ENCODE measurements at places on chromosomes 5 and 9.

DNA sequence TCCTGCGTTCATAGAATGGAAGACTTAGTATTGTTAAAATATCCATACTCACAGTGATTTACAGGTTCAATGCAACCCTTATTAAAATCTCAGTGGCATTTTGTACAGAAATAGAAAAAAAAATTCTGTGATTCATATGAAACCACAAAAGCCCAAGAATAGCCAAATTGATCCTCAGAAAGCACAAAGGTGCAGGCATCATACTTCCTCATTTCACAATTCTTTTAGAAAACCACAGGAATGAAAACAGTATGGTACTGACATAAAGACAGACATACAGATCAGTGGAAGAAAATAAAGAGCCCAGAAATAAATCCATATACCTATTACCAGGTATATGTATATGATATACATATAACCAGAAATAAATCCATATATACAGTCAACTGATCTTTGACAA is 86.8 kb upstream of the MEGF10 start:
- no peak for DNase-seq

DNA sequence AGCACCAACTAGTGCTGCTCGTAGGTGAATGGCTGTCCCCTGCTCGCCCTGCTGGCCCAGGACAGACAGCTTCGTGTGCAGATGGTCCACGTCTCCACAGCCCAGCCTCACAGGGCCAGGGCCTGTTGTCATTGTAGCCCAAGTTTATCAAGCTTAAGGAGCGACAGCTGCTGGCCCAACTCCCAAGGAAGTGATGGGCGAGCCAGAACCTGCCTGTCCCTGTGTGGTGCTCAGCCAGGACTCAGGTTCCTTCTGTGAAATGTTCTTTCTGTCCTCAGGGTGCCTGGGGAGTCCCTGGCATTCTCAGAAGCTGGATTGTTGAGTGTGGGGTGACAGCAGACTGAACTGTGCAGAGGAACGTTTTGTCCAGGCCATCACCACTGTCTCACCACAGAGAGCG is 16.4 kb downstream of the TRIP13 start:
- no peak for DNase-seq

- DNase-seq, result no peak
Measured at GRCh38 chr5:66519626-66520025, 76.6 kb upstream of the MAST4 start.

DNA sequence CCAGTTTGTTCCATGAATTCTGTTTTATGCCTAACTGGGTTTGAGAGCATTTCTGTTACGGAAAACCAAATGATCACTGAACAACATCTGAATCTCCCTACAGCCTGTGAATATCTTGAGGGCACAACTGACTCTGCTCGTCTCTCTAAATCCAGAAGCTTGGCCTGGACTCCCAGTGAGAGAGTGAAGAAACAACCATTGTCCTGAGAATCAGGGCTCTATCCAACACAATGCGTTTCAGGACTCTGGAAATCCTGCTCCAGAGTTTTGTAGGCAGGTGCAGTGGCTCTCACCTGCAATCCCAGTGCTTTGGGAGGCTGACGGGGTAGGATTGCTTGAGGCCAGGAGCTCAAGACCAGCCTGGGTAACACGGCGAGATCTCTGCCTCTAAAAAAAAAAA is 7.8 kb upstream of the MVB12B start:
- no peak for DNase-seq

GRCh38 chr5:142166754-142167153 is 58.2 kb downstream of the NDFIP1 start:
- DNase-seq, result no peak

GRCh38 chr9:71058660-71059059 is 62.8 kb downstream of the TRPM3 start:
- no peak for DNase-seq

DNA sequence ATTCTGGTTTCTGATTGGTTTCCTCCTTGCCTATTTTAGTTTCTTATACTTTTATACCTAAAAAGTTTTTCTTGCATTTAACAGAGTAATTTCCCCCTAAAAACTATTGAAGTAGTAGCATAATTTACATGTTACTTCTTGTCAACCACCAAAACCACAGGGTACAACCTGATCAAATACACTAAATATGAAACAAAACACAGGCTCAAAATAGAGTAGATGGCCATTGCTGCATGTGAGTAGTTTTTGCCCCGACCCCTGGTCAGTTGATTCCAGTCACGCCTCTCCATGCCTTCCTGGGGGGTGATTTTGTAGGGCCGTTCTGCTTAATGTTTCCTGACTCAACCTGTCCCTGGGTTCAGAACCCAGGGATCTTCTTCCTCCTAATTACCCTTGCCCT is 101.8 kb downstream of the TLE4 start:
- DNase-seq, result no peak

- no peak for DNase-seq
Measured at GRCh38 chr5:172493002-172493401, 38.7 kb upstream of the SH3PXD2B start.

GRCh38 chr5:93574491-93575305 is 6.3 kb downstream of the NR2F1-AS1 start:
- no peak for DNase-seq

- DNase-seq, result no peak
Measured at GRCh38 chr5:84028093-84028492, 307.4 kb upstream of the HAPLN1 start.

DNA sequence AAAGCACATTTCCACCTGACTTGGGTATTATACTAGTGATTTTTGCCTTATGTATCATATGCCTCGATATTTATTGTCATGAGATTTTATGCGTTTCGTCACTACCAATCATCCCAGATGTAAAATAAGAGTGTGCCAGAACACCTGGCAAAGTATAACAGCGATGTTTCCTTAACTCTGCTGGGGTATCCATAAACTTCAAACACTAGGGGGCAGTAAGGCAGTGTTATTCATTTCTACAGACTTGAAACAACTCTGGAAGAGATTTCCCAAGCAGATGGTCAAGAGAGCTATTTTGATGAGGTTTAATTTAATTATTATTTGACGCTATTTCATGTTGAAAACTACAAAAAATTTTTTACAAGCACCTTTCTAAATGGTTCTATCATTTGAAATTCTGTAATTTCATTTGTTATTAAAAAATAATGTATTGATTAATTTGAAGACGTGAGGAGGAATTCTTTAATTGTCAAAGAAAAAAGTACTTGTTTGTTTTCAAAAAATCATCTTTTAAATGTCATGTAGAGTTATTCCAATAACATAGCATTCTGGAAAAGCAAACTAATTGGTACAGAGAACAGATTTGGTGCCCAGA is 388.5 kb upstream of the CTNND2 start:
- DNase-seq, result no peak

DNA sequence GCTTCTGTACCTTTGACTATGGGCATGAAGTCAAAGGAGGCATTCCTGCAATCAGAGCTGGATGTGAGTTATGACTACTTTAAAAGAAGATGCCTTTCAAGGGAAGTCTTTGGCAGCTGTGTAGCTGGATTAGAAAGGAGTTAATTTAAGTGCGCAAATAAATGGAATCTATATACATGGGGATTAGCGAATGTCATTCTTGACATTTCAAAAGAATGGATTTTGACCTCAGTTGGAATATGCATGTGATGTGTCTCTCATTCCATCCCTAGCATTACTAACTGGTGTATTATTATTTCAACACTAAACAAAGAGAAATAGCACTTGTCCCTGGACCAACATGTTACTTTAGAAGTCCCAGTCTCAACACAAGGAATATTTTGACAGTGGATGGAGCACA is 359.6 kb upstream of the SLC24A2 start:
- DNase-seq, result no peak

- DNase-seq, result peak; percentile 76
Measured at GRCh38 chr5:32232441-32233219, 58.5 kb upstream of the GOLPH3 start.

- DNase-seq, result no peak
Measured at GRCh38 chr5:64811050-64811640, 42.4 kb downstream of the CWC27 start.

- no peak for DNase-seq
Measured at GRCh38 chr5:161420521-161420920, 126.0 kb downstream of the GABRB2 start.

DNA sequence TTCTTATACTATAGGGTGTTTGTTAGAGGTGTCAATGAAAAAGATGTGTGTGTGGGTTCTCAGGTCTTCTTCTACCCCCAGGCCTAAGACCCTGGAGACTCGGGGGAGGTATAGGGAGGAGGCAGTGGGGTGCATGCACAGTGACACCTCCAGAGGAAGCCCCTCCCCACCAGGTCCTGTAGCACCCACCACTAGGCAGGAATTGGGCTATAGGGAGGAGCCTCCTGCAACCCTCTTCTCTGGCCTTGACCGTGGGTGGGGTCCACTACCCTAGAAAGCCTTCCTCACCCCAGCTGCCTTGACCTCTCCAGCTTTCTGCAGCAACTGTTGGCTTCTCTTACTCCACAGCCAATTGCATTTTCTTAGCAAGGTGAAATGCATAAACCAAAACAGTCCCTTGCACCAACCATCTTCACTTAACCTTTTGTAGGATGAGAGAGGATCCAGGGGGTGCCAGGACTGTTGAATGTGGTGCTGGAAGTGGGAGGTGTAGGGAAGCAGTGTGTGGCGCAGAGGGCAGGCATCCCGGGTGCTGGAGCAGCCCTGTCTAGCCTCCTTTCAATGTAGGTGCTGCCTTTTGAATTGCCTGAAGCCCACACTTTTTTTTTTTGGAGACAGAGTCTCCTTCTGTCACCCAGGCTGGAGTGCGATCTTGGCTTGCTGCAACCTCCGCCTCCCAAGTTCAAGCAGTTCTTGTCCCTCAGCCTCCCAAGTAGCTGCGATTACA is 128.5 kb downstream of the RGS3 start:
- no peak for DNase-seq

DNA sequence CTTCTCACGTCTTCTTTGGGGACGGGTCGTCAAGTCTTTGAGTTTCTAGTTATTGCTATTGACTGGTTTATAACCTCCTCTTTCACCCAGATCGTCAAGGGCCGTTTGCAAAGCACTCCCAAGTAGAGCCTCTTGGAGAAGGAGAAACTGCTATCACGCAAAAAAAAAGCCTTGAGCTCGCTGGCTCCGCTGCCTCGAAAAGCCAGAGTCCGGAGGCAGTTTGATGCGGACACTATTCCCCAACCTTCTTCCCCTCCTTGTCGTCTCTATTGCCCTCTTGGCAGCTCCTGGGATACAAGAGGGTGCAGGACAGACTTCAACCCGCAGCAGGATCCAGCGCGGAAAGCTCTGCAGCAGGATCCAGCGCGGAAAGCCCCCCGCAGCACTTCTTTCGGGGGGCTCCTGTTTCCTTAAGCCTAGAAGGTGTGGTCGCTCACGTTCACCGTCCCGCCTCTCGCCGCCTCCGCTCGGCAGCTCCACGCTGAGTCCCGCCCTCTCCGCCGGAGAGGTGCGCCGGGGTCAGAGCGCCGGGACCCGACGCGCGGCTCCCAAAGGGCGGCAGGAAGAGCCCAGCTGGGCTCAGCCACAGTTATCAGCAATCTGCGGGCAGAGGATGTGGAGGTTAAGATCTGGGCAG is at the start of gene PCDHAC1:
TSS of gene PCDHAC1 (plus strand) at position 494 of the 637 bp plus-strand sequence. CDS start 594 bp downstream, outside the sequence.
- no peak for DNase-seq

GRCh38 chr5:6551287-6551954 is 81.4 kb downstream of the NSUN2 start:
- no peak for DNase-seq

DNA sequence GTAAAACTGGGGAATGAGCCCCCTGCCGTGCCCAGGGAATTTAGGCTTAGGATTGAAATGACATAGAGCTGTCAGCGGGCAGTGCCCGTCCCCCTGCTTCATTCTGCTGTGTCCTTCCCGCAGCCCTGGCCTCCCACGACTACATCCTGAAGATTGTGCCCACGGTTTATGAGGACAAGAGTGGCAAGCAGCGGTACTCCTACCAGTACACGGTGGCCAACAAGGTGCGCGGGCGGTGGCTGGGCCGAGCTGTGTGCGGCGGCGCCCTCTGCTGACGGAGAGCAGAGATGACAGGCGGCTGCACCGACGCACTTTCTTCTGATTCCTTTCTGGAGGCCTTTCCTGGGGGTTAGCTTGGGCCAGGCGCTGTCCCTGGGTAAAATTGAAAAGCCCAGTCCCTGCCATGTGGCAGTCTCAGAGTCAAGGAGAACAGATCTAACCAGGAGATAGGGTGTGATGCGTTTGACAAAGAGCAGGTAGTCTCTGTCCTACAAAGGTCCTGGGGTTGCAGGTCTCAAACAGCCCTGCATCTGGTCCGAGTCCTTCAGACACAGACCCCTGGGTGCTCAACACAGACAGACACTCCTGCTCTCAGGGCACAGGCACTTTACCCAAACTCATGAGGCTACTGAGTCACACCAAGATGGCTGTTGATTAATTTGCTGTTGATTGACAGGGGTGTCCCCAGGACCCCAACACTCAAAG is 26.8 kb upstream of the RPL26L1 start:
- DNase-seq, result peak; percentile 70

DNA sequence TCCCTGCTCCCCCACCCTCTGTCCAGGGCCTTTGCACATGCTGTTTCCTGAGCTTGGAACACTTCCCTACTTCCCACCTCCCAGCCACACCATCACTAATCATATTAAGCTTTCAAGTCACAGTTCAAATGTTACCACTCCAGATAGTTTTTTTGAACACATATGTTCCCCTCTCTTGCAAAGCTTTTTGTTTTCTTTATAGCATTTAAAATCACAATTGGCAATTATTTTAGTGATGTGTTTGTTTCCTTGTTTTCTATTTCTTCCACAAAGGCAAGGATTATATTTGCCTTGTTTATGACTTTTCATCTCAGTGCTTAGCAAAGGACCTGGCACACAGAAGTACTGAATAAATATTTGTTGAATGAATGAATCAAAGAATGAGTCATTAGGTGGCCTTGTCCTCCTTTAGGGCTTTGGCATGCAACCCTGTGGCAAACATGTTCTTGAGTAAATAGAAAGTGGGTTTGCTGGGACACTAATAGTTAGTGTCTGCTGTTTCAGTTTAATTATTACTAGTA is 386.8 kb downstream of the FGF10 start:
- no peak for DNase-seq

- no peak for DNase-seq
Measured at GRCh38 chr9:125683486-125683885, 23.5 kb downstream of the MAPKAP1 start.

- no peak for DNase-seq
Measured at GRCh38 chr9:85155352-85155751, 485.8 kb downstream of the NTRK2 start.

GRCh38 chr9:21023861-21024260 is 7.6 kb downstream of the HACD4 start:
- no peak for DNase-seq

- DNase-seq, result no peak
Measured at GRCh38 chr5:174464504-174465165, 259.7 kb upstream of the MSX2 start.
